ENCODE measurements at places on chromosomes 2 and 18.

GRCh38 chr2:111041398-111042202 is 79.1 kb upstream of the BCL2L11 start:
- DNase-seq = no peak

- DNase-seq = no peak
Observed at GRCh38 chr18:21361307-21361880, 119.4 kb downstream of the GREB1L start.

GRCh38 chr18:78974115-78974761 is 5.4 kb upstream of the SALL3 start:
- no peak for DNase-seq

DNA sequence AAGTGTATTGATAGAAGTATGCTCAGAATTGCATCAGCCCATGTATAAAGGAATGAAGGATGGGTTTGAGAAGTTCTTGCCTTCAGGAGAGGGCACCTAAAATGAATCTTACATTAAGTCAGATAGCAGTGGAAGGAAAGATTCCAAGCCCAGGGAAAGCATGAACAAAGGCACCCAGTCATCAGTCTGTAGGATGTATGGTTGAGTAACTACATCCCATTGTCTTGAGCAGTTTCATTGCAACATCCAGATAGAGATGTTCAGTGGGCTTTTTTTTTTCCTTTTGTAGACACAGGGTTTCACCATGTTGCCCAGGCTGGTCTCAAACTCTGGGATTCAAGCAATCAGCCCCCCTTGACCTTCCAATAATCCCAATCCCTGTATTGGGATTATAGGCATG is 80.7 kb downstream of the ARHGAP28 start:
- DNase-seq = no peak

All from NCI-H2081 treated with DMSO at 0.1 percent for 48 hours (cell line).